ENCODE measurements at places on chromosomes 6 and 20. TPM values are rescaled to one million over a fixed set of nuclear protein-coding genes. Genes with fewer than 3 reads are reported as not detected.

FAM83C gene
- total RNA-seq, result not detected

ACSS1 gene
- total RNA-seq, result 32.2 TPM

SIRPD gene
- total RNA-seq, result not detected

ZNF831 gene
- total RNA-seq, result 0.03 TPM

ZKSCAN3 gene
- total RNA-seq, result 7.0 TPM

CCN6 gene
- total RNA-seq, result 3.0 TPM

FAM184A gene
- total RNA-seq, result 8.7 TPM

NUP153 gene
- 62.0 TPM for total RNA-seq

PLCB4 gene
- total RNA-seq, result 1.5 TPM

CST4 gene
- not detected for total RNA-seq

FRS3 gene
- total RNA-seq, result 3.0 TPM

NFATC2 gene
- total RNA-seq, result 10.6 TPM

DDO gene
- 0.39 TPM for total RNA-seq

ZBP1 gene
- total RNA-seq, result not detected

TREML2 gene
- not detected for total RNA-seq

THBD gene
- total RNA-seq, result 0.26 TPM

CLVS2 gene
- total RNA-seq, result 1.1 TPM

ADGRG6 gene
- total RNA-seq, result 259 TPM
